ENCODE measurements at places on chromosomes 4 and X.

GRCh38 chrX:147565237-147565636 lies 346.5 kb upstream of the FMR1 start:
- DNase-seq = no peak

GRCh38 chrX:47658301-47658683 lies 688 bp downstream of the UXT start:
- no peak for DNase-seq

- DNase-seq = no peak
These were observed 20.5 kb upstream of the DDX3X start for GRCh38 chrX:41313419-41313818.

DNA sequence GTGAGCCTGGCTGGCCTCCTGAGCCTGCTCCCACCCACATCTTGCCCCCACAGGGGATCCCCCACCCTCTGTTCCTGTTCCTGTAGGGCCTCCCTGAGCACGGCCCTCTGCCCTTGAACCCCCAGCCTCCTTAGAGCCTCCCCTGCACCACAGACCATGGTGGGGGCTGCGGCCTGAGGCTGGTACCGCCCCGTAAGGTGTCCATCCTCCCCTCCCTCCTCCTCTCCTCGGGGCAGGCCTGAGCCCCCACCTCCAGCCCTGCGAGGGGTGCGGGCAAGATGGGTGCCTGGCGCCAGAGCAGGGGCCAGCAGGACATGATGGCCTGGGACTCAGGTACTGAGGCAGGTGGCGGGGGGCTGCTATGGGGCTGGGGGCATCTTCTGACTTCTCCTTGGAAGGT lies 28.4 kb upstream of the FGFR3 start:
- no peak for DNase-seq

GRCh38 chr4:130712038-130712437 lies 1616.1 kb downstream of the C4orf33 start:
- DNase-seq = no peak

DNA sequence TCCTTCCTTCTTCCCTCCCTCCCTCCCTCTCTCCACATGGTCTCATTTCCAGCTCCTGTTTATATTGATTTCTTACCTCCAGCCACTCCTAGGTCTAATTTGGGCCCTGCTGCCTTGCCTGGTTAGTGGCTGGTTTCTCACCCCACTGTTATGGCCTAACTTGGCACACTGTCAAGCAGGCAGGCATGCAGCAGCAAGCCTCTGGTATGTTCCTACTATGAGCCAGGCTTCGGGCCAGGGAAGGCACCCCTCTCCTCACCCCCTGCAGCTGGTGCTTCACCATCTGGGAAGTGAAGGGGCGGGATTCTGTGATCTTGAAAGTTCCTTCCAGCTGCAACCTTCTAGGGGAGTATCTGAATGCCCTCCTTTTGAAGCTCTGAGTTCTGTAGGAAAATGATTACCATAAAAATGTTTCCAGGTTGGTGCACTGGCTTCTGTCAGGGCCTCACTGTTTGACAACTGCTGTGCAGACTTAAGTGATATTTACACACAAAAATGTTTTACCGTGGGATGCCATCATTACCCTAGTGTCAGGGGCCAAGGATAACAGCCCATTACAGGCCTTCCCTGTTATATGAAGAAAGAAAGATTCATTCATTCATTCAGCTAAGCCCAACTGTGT lies 10.1 kb upstream of the VMA21 start:
- DNase-seq = no peak

GRCh38 chr4:77990904-77991358 lies 66.2 kb upstream of the FRAS1 start:
- no peak for DNase-seq

DNA sequence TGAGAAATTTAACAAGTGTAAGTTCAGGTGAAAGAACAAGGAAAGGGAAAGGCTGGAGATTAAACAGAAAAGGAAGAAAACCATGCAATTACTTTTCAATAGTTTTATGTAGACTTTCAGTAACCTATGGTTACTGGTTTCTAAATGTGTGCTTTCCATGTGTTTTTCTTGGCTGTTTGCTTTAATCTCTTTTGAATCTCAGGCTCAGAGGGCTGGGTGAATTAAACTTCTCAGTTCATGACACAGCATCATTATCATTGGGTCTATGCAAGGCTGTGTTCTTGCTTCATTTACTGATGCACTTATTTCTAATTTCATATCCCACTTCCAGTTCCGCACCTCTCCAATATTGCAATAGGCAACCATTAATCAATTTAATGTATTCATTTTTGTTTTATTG lies 266.5 kb upstream of the UGT8 start:
- no peak for DNase-seq

DNA sequence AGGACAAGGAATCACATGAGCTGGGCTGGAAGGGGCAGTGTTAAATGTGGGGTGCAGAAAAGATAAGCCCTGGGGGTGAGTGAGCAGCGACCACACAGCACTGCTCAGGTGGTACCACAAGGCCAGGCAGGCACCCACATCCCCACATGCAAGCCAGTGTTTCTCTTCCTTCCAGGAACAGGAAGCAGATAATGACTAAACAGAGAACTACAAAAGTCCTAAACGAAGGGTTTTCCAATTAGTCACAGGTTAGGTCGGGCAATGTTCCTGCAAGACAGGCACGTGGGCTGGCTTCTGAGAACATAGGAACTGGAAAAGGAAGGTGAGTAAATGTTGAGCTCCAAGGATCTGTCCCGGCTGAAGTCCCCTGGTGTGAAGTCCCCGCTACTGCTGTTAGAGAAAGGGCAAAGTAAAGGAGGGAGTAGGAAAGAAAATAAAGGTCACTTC lies 19.5 kb downstream of the RELL1 start:
- DNase-seq = no peak

GRCh38 chrX:75361788-75362187 lies 87.9 kb downstream of the UPRT start:
- DNase-seq = no peak

DNA sequence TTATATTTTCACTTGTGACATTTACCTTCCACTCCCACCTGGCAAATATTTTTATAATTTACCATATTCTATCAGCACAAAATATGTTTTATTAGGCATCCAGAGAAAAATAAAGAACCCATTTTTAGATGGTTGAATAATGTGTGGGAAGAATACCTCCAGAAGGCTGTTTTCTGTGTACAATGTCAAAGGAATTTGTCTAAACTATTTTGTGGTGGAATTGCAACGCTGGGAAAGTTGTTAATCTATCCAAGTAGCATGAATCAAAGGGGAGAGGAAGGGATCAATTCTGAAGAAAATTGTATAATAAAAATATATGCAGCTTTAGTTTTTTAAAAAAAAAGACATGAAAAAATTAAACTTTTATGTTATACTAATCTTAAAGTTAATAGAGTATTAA lies 706.5 kb downstream of the FSTL5 start:
- DNase-seq = no peak

GRCh38 chr4:5199912-5200311 lies 148.6 kb downstream of the STK32B start:
- DNase-seq = no peak

GRCh38 chrX:119488749-119489148 lies 20.5 kb downstream of the SLC25A5 start:
- no peak for DNase-seq

DNA sequence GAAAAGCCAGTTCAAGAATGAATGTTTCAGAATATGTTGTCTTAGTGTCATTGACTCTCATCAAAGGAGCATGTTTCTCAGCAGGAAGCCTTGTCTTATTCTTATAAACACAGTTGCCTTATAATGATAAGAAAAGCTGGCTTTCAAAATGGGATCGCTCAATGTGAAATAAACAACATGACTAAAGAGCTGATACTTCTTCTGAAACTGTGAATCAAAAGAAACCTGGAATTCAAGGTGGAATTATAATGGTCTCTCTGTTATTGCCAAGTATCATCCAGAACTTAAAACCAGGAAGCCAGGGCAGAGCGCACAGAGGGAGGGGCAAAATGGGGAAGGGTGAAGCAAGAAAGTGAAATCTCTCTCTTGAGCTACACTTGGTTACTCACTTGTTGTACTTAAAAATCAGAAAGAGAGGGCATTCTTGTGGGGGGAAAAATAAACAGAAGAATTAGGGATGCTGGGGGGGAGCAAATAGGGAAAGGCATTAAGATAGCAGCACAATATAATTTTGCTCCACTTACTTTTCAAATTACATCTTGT lies 270.0 kb downstream of the MAPK10 start:
- no peak for DNase-seq

- no peak for DNase-seq
These were observed 822.9 kb downstream of the RAPGEF2 start for GRCh38 chr4:159925770-159926169.

DNA sequence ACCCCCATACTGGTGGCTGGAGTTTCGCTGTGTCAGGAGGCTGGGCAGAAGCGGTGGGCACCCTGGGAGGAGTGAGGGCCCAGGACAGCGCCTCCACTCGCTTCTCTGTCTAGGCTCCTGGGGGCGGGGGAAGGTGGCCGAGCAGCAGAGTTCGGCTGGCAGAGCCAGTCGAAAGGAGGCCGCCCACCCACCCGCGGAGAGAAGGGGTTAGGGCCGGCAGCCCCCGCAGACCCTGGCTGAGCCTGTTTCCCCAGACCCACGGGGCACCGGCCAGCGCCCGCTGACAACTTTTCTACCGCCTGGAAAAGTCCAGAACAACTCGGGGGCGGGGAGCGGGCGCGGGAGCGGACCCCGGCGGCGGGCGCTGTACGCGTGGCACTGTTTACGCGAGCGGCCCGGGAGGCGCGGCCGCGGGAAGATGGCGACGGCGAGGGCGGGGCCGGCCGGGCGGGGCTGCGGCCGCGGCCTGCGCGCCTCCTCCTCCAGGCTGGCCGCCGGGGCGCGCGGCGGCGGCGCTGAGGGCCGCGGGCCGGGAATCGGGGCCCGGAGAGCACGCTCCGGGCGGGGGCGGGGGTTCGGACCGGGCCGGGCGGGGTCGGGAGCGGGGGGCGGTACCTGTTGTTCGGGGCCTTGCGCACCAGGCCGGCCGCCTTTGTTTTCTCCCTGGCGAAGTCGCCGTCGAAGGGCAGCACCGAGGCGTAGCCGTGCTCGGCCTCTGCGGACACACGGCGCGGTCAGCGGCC lies 628 bp downstream of the MXD4 start:
- no peak for DNase-seq

GRCh38 chr4:89434364-89434988 lies 126.9 kb upstream of the GPRIN3 start:
- no peak for DNase-seq

- no peak for DNase-seq
These were observed 254.3 kb downstream of the PDHA2 start for GRCh38 chr4:96094183-96094582.

GRCh38 chr4:16082426-16083240 lies 1.2 kb downstream of the PROM1 start:
- no peak for DNase-seq

DNA sequence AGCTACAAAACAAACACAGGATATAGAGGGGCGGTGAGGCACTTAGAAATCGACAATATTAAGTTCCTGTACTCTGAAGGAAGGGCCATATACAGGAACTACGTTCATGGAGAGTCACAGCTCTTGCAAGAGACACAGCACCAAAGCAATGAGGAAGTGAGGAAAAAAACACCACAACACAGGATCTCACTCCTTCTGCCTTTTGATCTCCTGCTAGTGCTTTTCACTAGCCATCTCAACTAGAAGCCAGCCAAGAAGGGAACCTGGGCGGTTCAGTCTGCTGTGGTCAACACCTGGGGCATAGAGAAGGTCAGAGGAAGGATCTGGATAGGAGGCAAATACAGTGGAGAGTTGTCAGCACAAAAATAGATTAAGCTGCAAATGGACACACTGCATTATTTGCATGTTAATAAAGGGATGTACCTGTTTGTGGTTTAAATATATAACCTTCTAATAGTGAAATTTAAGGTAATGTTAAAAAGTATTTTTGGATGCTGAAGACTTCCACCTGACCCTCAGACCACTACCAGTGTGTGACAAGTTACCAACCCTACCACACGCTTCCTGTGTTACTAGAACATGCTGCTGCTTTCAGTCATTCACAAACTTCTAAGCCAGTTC lies 104.6 kb downstream of the DTHD1 start:
- DNase-seq = no peak

- no peak for DNase-seq
These were observed 25.3 kb upstream of the PLCXD1 start for GRCh38 chrX:255923-256331.

DNA sequence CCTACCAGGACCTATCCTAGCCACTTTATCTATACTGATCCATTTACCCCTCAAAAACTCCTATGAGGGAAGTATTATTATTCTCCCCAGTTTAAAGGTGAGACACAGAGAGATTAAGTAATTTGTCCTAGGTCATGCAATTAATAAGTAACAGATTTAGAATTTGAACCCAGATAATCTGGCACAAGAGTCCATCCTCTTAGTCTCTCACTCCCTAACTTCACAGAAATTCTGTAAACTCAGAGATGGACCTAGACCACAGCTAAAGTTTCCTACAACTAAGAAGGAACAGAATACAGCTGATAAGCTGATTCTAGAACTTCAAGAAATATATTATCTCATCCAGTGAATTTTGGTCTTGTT lies 58.7 kb downstream of the TEC start:
- DNase-seq = no peak

GRCh38 chrX:109889289-109890006 lies 113.5 kb upstream of the TMEM164 start:
- DNase-seq = no peak

GRCh38 chrX:23497919-23498318 lies 163.3 kb downstream of the PTCHD1 start:
- no peak for DNase-seq

DNA sequence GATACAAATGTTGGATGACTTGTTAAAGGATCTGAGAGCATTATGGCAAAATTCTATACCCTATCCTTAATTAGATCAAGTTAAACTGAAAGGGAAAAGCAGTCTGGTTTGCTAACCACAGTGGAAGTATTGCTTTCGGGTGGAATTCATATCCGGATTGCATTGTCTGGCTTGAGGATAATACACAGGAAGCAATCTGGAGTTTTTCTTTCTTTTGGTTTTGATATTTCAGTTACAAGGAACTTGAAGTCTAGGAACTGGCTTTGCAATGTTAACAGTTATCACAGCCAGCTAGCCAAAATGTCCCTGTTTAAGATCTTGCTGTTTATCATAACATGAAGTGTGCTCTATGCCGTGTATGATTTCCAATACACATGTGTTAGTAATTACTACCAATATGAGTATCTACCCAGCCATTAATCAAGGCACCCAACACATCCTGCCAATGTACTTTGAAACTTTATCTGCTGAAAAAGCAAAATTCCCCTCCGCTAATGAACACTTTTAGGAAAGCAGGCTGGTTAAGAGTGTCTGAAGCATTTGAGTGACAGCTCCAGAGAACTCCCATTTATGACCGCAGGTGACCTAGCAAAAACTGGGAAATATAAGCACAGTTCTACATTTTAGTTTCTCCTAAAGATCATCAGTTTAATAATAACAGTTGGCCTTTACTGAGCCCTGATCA lies 146.4 kb downstream of the PALLD start:
- no peak for DNase-seq

DNA sequence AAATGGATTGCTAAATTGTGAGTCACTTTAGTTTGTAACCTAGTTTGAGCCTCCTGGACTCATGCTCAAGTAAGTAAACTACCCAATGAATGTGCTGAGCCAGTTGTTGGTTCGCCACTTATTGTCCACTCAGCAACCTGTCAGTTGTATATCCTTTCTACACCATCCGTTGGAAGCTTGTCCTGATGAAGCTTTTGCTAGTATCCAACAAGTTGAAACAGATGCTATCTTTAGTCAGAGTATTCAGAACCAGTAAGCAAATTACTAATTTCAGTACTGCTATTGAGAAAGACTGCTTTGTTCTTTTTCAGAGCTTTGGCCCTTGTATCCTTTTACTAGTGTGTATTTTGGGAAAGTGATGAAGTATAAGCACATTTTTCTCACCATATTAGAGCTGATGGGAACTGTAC lies 4.3 kb upstream of the NAA15 start:
- DNase-seq = no peak

- DNase-seq = no peak
These were observed 61.6 kb downstream of the SCML1 start for GRCh38 chrX:17798921-17799320.
